ENCODE measurements at places on chromosomes 3 and 15.

GRCh38 chr3:95673215-95673614 lies 1141.2 kb upstream of the EPHA6 start:
- DNase-seq: no peak

GRCh38 chr15:25891081-25891480 lies 28.0 kb upstream of the ATP10A start:
- DNase-seq: peak; percentile 44

GRCh38 chr15:42065033-42065432 lies 29.3 kb downstream of the PLA2G4D start:
- no peak for DNase-seq

GRCh38 chr3:161510510-161511260 lies 14.1 kb downstream of the OTOL1 start:
- DNase-seq: no peak

- DNase-seq: peak; percentile 53
These were observed 66.0 kb downstream of the SPTSSB start for GRCh38 chr3:161305095-161305991.

GRCh38 chr3:39784922-39785321 lies 24.5 kb upstream of the MYRIP start:
- DNase-seq: no peak

GRCh38 chr3:194485468-194485880 lies 1.3 kb downstream of the ATP13A3 start:
- DNase-seq: peak; percentile 43

DNA sequence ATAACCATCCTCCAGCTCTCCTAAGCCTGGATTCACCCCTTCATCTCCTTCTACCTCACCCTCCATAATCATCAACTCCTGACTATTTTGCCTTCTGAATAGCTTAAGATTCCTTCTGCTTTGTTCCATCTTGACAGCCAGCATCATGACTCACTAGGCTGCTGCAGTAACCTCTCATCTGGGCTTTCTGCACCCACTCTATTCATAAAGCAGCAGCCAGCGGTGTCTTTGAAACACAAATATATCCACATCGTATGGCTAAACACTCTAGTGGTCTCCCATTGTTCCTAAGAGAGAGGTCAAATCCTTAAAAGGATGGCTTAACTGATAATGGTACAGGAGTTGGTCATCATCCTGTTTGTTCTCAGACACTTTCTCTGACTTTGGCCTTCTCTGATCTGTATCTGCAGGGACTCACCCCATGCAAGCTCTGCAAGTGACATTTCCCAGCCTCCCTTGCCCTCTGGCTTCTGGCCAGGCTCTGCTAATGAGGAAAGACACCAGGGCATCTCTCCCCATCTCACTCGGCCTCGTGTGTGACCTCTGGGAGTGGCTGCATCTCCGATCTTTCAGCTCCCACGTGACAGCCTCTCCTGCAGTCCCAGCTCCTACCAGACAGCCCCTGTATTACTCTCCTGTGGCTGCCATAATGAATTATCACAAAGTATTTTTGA lies 6.2 kb downstream of the GRK7 start:
- DNase-seq: no peak

DNA sequence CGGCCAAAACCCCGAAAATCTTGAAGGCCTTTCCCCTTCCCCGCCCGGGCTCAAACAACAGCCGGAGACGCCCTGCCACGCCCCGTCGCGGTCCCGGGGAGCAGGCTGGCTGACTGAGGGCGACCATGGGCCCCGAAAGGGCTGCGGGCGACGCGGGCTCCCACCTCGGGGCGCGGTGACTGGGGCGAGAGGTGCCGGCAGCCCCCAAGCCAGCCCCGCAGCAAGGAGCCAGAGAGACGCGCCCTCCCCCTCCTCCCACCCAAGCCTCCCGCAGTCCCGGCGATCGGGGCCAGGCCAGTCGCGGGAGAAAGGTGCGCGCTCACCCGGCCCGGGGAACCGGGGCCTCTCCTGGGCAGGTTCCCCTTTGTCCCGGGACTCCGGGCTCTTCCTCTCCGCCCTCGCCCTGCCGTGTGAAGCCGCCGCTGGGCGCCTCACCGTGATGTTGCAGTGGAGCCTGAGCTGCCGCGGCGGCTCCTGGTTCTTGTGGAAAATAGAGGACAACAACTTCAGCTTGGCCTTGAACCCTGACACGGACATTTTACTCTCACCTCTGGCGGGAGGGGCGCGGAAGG lies 30.6 kb upstream of the ZSCAN2 start:
- peak; percentile 53 for DNase-seq

DNA sequence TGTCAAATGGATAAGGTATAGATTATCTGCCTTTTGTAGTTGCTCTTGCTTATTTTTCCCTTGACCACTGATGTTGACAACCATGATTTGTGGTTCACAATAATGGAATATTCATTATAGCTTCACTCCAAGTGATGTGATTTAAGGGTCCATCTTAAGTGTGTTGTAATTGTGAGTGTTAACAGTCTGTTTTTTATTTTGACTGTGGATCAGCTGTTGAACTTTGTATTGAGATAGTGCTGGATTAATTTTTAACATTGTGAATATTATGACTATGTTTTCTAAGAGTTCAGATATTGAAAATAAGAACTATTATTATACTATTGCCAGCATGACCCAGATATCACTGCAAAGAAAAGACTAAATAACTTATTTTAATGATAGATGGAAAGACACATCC lies 8.6 kb upstream of the GASK1A start:
- DNase-seq: no peak

DNA sequence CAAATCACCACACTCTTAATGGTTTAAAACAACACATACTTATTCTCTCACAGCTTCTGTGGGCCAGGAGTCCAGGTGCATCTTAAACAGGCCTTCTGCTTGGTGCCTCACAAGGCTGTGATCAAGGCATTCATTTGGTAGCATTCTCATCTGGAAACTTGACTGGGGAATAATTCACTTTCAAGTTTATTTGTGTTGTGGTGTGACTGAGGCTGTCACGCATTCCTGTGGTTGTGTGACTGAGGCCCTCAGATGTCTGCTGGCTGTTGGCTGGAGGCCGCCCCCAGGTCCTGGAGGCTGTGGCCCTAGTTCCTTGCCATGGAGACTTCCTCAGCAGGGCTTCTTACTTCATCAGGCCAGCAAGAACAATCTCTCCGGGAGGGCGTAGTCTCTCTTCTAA lies 16.9 kb upstream of the FAM3D start:
- peak; percentile 42 for DNase-seq

Data from inflammatory macrophage treated with lipopolysaccharide for 1 hour (primary cell).